Stromal cell of bone marrow (primary cell): ENCODE measurements at places on chromosomes 2 and 18.

DNA sequence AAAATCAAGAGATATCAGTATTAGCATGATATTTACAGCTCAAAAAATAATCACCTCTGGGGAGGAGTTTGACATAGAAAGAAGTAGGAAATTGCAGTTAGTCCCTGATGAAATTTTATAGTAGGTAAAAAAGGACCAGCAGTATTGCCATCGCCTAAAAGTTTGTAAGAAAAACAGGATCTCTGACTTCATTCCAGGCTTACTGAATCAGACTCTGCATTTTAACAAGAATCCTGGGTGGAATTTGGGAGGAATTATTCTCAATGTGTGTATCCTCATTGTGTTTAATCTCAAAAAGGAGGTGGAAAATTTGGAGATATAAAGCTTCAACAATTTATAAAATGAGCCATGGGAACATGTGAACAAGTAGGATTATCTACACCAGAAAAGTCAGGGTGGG, 31.2 kb upstream of the STAT1 start:
- no peak for DNase-seq

GRCh38 chr2:190214426-190215194, 105.0 kb downstream of the HIBCH start:
- peak; percentile 75 for DNase-seq

GRCh38 chr2:191607096-191607495, 70.8 kb upstream of the NABP1 start:
- no peak for DNase-seq

- DNase-seq: peak; percentile 86
These were observed 43.3 kb upstream of the ZFP36L2 start for GRCh38 chr2:43269706-43270105.

- no peak for DNase-seq
These were observed 217.9 kb downstream of the UBE2E3 start for GRCh38 chr2:181198183-181198864.

- no peak for DNase-seq
These were observed 205.1 kb upstream of the SIX3 start for GRCh38 chr2:44736270-44736942.

DNA sequence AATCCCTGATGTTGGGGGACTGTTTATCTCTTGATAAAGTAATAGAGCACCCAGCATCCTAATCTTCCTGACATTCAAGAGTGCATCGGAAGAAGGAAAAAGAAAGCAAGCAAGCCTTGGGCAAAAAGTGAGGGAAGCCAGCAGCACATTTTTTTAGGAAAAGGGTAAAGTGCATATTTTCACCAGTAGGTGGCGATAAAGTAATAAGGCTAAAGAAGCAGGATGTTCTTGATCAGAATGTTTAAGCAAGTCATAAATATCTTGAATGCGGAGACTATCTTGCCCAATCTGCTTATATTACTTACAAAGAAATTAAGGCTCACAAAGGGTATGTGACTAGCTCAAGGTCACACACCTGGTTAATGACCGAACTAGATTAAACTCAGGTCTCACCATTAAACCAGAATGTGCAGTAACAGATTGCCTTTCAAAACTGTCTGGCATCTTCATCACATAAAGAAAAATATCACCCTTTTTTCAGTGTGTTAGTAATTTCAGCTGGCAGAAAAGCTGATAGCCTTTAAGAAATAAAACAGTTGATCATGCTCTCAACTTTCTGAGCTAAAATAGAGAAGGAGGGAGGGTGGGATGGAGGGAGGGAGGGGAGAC, 83.8 kb downstream of the VIT start:
- DNase-seq: peak; percentile 45
